ENCODE measurements at places on chromosomes 12 and 14.

GRCh38 chr12:21677622-21678277, 20.1 kb upstream of the LDHB start:
- DNase-seq, result no peak

- no peak for DNase-seq
These were observed 139.3 kb downstream of the BRMS1L start for GRCh38 chr14:35965400-35965799.

GRCh38 chr14:104144453-104144790, 6.0 kb downstream of the KIF26A start:
- no peak for DNase-seq

GRCh38 chr14:63960926-63961567, 108.2 kb downstream of the SYNE2 start:
- no peak for DNase-seq

GRCh38 chr14:48826058-48826457, 760.1 kb downstream of the RPS29 start:
- DNase-seq, result no peak

DNA sequence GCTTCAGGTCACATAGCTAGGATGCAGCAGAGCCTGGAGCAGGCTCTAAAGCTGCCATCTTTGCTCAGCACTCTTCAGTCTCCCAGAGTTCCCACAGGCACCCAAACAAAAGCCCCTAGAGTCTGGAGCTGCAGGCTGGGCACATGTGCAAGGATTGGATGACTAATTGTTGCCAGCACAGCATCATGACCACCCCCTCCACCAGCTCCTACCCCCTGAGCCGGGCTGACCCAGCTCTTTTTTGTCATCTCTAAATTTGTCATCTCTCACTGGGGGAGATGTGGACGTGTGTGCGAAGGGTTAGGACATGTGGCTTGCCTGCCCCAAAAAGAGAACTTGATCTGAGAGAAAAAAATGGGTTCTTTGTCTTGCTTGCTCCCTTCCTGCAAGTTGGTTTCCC, 4.3 kb upstream of the MMP19 start:
- DNase-seq, result no peak

DNA sequence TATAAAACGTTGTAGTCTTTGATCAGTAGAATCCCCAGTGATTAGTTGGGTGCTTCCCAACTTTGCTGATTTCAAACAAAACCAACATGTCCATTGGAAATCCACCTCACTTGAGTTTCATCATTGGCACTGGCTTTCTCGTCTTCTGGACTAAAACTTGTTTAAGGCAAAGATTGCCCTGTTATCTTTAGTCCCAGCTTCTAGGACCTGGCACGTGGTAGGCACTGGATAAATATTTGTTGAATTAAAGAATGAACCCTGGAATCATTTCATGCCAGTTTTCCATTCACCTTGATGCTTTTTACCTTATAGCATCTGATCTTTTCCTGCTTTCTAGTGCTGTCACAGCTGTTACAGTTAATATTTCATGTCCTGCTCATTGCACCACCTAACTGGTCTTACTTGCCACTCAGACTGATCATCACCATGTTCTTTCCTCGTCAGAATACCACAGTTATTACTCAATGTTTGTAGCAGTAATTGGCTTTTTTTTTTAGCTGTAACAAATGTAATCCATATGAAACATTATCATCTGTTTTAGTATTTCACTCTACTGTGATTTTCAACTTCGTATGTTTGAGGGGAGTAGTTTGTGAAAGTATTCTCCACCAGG, 7.3 kb upstream of the C12orf50 start:
- DNase-seq, result no peak

Measured in T-helper 2 cell treated with Interferon-gamma antibody and Interleukin-4, amounts not matched to agents 5 μg/mL and 100 μg/mL, for 36 hours (primary cell).